ENCODE measurements at places on chromosomes 7 and 10.

GRCh38 chr7:70400829-70401380, 731.0 kb upstream of the GALNT17 start:
- no peak for DNase-seq

DNA sequence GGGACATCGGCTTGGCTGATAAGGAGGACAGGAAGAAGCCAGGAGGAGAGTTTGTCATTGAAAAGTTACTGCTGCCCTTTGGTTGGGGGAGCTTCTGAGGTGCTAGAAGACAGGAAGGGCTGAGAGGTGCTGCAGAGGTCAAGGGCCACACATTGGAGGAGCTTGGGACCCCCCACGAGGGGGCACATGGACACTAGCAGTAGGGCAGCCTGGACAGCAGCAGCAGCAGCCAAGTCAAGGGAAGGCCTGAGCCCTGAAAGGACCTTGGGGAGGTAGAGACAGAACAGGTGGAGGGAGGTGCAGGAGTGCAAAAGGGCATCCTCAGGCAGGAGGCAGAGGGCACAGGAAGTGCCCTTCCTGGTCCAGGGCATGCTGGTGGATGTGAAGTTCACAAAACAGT, 439.7 kb upstream of the IGFBP3 start:
- no peak for DNase-seq

GRCh38 chr7:51307651-51308210, 8.9 kb downstream of the COBL start:
- no peak for DNase-seq

- no peak for DNase-seq
Observed at GRCh38 chr10:23337616-23338015, 7.0 kb downstream of the C10orf67 start.

DNA sequence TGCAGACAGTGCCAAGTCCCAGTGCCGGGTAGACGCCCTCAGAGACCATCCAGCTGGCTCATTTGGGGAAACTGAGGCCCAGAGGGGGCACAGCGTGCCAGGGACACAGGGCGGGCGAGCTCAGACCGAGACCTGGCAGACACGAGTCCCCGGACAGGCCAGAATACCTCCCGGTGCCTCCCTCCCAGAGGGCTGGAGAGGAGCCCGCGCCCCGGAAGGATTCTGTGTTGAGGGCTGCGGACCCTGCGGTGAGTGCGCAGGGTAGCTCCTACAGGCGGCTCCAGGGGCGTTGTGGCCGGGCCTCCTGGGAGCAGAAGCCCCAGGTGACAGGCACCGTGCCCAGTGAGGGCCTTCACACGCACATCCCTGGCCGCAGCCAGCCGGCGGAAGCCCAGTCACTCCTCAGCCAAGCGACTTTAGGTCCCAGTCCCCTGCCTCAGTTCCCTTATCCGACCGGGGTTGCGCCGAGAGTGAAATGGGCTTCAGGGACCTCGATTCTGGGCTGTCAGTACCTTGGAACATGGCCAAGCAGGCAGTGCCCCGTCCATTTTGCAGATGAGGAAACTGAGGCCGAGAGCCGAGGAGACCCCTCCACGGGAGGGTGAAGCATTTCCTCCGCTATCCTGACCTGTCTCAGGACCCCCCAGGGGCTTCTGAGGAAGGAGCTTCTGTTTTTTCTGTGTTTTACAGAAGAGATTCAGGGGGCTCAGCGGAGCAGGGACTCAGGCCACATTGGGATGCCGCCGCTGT, 73.6 kb downstream of the ELFN1 start:
- no peak for DNase-seq

DNA sequence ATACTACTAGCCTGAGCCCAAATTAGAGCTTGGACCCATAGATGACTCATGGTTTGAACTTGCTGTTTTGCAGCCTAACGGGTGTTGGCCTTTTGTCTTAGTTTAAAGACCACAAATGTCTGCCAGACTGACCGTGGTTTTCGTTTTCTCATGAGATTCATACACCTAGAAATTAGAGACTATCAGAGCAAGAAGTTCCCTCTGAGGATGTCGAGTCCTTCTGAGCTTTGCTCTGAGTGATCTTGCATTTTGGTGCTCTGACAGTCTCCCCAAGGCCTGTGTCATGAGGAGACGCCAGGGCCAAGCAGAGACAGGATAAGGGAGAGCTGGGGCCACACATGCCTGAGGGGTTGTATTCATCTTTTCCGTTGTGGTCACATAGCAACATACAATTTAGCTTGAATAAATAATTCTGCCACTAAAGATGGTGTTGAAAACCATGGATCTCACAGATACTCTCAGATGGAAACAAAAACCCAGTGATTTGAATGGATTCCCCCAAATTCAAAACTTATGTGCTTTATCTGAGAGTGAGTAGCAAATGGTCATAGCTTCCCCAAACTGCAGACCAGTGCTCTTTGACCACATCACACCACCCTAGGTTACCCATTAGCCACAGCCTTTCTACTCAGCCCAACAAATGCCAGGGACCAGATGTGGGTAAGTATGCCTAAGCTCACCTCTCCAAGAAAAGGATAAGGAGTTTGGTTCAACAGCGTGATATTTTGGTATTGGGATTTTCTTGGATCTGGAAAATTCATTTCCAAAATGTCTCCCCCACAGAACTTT, 762.0 kb upstream of the IGFBP3 start:
- no peak for DNase-seq

DNA sequence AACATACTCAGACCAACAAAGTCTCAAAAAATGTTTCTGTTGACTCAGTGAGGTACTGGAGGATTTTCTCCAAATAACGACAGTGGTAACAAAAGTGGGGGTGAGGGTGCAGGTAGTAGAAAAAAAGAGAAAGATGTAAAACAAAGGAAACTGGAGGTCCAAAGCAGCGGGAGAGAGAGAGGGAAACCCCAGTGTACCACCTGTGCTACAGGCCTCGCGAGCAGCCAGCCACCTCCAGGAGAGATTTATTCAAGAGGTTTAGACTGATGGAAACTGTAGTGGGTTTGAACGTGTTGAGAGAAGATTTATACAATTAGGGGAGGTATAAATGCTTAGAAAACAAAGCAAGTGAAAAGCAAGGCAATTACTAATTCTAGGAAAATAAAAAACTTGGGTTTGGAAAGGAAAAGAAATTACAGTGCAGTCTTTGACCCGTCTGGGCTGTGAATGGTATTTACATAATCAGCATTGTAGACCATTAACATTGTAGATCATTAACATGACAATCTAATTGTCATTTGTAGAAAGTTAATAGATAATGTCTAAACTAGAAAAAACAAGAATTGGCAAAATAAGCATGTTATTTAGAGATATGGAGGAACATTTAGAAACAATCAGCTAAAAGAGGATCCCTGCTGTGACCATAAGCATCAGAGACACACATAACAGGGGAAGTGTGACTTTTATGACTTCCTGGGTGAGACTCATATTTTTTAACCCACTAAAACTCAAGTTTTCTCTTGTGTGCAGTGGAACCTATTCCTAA, 180.0 kb downstream of the RELN start:
- no peak for DNase-seq

- no peak for DNase-seq
Observed at GRCh38 chr10:113493882-113494301, 59.0 kb upstream of the HABP2 start.

GRCh38 chr7:78264105-78264504, 465.5 kb downstream of the PHTF2 start:
- DNase-seq = no peak

DNA sequence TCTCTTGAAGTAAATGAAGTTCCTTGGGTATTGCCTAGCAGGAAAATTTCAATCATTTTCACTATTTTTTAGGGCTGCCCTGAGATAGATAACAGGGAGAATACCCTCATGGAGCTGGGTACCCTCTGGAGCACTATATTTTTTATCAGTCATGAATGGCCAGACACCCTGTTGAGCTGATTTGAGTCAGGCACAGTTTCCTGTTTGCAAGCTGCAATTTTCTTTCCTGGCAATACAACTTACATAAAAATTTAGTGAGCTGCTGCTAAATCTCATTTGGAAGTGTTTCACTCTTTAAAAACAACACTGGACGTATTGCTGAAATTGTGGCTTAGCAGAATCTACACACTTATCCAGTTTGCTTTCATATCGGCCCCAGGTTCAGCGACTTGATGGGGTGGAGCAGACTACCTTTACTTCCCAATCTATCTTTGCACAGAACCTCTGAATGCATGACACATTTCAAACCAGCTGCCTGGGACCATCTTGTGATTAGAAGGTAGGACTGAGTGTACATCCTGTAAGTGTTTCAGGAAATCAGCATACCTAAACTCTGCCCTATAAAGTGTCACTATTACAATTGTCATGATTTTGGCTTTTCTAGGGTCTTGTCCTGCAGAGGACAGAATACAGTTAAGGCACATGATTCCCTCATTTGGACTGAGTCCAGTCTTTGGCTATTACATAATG, 125.7 kb upstream of the FAM3C start:
- DNase-seq = no peak

GRCh38 chr7:27947586-27948278, 207.8 kb downstream of the TAX1BP1 start:
- DNase-seq = no peak

GRCh38 chr7:11776039-11776438, 56.0 kb downstream of the THSD7A start:
- no peak for DNase-seq
